ENCODE measurements at places on chromosomes 1 and 21. TPM values are rescaled to one million over a fixed set of nuclear protein-coding genes. Genes with fewer than 3 reads are reported as not detected.

The CD48 gene
- 9.0 TPM for total RNA-seq

DNA sequence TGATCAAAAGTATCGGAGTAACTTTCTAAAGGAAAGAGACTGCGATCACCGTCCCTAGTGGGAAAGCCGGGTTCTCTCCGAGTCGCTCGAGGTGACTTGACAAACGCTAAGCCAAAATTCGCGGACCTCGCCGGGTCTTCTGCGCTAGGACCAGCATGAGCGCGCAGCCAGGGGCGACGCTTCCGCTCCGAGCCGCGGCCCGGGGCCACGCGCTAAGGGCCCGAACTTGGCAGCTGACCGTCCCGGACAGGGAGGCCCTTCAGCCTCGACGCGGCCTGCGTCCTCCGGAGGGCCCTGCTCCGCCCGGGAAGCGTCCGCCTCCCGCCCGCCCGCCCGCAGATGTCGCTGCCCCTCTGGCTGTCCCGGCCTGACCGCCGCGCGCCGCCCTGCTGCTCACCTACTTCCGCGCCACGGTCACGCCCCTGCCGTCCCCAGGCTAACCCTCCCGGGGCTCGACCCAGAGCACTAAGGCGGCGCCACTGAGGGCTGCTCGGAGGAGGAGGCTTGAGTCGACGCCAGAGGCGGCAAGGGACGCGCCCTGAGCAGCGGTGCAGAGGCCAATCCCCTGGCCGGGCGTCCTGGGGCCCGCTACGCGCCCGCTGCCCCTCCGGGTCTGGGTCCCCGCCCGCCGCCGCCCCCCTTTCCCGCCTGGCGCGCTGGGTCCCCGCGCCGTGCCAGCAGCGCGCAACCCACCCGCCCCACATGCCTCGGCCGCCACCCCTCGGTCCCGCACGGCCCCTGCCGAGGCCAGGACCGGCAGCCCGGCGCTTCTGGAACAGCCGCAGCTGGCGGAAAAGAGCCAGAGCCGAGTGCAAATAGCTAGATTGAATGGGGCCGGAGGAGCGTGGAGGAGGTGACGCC lies 896 bp upstream of the DUSP10 start:
- peak; percentile 43 for DNase-seq

- no peak for DNase-seq
Measured at GRCh38 chr1:38872401-38873026, 634 bp downstream of the MYCBP start.

GRCh38 chr1:27451343-27451742 lies 38.6 kb downstream of the WASF2 start:
- DNase-seq, result no peak

The PCAT6 gene
- not detected for total RNA-seq

DNA sequence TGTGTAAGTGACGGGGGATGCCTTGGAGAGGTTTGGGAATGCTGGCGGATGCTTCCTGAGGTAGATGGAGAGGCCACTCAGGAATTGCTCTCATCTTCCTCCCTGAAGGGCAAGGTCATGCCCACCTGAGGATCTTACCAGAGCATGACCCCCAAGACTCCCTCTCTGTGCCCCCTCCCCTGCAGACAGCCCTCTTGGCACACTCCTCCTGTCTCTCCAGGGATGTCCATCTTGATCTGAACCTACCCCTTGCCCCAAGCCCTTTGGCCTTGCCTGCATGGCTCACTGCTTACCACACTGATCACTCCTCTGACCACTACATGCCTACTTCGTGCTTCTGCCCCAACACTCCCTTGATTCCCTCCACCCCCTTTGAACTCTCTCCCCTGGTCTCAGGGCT lies 17.9 kb upstream of the MPL start:
- no peak for DNase-seq

The VCAM1 gene
- total RNA-seq, result 77.6 TPM

DNA sequence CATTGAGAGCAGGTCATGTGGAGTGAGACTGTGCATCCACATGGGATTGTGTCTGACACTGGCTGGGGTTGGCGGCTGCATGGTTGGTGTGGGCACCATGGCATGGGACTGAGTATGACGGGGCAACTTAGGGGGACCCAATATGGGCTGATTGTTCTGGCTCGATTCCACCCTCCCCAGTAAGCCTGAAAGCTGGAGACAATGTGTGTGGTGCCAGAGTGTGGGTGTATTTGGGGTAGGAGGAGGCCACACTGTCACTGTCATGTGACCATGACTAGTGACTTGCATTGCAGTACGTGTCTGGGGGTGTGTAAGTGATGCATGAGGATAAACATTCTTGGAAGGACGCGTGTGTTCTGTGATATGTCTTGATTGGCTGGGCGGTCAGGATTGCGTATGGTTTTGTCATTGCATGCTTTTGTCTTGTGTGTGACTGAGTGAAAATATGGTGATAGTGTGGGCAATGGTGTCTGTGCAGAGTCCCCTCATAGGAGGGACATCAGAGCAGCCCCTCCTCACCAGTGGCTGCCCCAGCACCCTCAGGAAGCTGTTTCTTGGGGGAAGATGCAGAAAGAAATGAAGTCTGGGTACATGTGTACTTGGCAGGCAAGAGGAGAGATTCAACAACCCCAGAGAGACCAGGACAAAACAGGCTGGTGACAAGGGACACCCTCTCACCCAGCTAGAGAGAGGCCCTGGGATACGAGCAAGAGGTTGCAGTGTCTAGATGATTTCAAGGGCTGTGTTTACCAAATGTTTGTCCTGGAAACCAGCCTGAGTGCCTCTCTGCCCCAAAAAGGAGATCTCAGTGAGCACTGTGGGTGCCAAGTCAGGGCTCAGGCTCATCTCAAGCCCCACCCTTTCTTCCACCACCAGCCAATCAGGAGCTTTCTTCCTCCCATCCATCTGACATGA lies 36.3 kb downstream of the SDC3 start:
- DNase-seq, result no peak

The ALPL gene
- 3.7 TPM for total RNA-seq

- no peak for DNase-seq
Measured at GRCh38 chr1:43225168-43225567, 44.6 kb upstream of the TMEM125 start.

DNA sequence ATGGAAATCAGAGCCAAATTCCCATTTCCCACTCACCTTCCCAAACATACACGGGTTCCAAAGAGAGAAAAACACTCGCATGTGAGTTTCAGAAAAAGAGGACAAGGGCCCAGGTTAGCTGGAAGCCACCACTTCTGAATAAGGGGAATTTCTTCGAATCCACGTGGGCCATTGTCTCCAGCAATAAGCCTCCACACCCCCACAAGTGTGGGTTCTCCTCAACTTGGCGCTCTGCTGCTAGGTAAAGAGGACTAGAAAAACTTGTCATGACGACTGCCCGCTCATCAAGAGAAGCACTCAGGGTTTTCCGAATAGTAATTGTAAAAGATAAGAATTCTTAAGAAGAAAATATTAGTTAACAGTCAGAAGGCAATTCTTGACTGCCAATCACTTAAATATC lies 30.6 kb downstream of the PRDM15 start:
- DNase-seq, result no peak

The ELAVL4 gene
- not detected for total RNA-seq

All from thoracic aorta (tissue), 2 donors.